CD4-positive, alpha-beta T cell treated with Interleukin-10 for 1 hour (primary cell): ENCODE measurements at places on chromosomes 1 and 21.
A peak's percentile ranks its signal among the peaks of the same experiment; 100 is the strongest.

DNA sequence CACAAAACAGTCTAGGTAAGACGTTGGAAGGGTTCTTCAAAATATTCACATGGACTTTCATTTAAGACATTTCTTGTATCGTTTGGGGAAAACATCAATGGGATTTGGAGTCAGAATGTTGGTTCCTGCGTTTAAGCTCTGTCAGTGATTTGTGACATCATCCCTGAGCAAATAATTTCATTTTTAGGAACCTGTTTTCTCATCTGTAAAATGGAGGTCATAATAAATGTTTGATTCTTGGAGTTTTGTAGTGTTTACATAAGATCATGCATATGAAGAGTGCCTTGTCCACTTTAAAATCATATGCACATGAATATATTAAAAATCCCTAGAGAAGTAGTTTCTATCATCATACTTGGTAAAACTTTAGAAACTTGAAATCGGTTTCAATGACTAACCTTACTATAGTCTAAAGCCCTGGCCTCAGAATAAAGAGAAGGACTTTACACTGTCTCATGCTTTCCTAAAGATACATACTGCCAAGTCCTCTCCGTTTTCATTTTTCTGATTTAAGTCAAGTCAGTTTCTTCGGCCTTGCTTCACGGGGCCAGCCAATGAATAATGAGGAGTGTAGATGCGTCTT, 178.4 kb downstream of the ADSS2 start:
- no peak for DNase-seq

DNA sequence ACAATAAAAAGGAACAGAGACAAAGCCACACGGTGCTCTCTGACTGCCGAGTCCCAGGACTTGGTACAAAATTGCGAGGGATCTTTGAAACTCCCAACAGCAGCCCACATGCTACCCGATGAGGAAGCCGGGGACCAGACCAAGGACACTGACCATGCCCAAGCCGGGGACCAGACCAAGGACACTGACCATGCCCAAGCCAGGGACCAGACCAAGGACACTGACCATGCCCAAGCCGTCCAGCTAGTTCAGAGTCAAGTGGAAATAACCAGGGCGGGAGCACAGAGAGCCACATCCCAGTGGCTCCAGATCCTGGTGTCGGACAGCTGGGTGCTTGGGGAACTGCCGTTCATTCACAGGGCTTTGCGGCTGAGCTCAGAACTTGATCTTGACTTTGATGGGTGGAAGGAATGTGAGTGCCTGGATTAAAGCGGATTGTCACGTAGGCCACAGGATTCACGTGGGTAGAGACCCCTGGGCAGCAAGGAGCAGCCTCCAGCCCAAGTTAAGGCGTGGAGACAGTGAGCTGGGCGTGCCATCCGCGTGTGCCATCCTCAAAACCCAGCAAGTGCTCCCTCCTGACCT, 16.5 kb upstream of the TRAPPC10 start:
- no peak for DNase-seq

- no peak for DNase-seq
Observed at GRCh38 chr1:236864996-236865817, 70.1 kb downstream of the MTR start.

- no peak for DNase-seq
Observed at GRCh38 chr1:52216907-52217458, 75.1 kb downstream of the ZFYVE9 start.

GRCh38 chr1:205812271-205812877, 624 bp downstream of the SLC41A1 start:
- peak; percentile 34 for DNase-seq

- no peak for DNase-seq
Observed at GRCh38 chr1:202848191-202848542, 37.4 kb downstream of the PCAT6 start.

- no peak for DNase-seq
Observed at GRCh38 chr21:33937146-33937545, 21.5 kb upstream of the ATP5PO start.

DNA sequence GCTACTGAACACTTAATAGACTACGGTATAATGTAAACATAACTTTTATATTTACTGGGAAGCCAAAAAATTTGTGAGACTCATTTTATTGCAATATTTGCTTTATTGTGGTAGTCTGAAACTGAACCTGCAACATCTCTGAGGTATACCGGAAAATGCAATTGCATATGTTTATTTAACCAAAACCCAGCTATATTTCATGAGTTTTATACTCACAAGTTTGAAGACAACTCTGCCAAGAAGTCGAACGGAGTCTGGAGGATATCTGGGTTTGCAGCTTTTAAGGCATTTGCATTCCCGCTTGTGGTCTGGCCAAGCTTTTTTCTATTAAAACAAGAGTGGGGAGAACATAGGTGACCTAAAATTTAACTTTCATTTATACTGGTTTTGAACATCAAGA, 171.9 kb downstream of the SMYD3 start:
- no peak for DNase-seq

DNA sequence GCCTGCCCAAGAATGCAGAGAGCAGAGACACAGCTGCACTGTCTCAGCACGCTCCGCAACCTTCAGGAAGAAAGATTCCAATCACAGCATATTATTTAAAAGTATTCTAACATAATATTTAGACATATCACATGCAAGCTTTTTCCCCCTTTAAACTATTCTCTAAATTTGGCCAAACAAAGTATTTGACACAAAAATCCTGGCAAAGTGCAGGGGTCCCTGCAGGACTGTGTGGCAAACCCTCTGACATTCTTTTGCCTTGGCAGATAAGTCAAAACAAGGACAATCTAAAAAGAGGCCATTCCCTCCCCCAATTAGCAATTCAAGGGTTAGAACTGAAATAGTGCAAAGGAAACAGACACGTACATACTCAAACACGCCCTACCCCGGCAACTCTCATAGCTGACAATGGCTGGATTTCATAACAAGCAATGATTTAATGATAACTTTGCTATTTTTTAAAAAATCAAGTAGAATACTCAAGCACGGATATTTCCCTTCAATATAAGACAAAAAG, 225.3 kb downstream of the MRPL39 start:
- DNase-seq = no peak

DNA sequence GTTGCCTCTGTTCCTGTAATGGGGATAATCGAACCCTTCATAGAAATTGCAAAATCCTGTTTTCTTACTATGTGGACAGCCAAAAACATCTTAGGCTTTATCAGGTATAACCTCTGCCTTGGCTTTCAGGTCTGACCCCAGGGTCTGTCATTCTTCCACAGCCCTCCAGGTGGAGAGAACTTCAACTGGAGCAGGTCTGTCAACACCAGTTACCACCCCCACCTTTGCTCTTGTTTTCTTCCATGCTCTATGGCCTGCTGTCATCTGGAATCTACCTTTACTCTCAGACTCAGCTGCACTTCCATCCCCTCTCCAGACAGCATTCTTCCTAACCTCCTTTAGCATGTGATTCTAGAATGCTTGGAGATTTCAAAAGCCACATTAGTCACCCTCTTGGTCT, 10.4 kb upstream of the GJA9 start:
- DNase-seq = peak; percentile 6

DNA sequence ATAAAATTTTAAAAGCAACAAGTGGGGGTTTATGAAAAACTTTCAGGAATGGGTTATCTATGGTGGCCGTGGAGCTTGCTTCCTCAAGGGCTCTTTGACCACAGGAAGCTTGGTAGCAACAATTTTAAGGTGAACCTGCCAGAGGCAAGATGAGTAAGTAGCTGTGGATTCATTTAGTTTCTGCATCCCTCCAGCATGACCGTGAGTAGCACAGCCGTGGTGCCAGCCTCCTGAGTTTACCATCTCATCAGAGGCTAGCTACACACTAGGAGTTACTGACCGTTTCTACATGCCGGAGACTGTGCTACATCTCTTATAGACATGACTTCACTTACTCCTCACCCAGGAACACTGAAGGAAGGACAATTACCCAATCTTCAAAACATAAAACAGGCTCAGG, 30.1 kb upstream of the PLEKHG5 start:
- DNase-seq = no peak

GRCh38 chr1:7616076-7616832, 154.8 kb upstream of the VAMP3 start:
- DNase-seq = peak; percentile 1
